ENCODE measurements at places on chromosomes 6 and 20.
A peak's percentile ranks its signal among the peaks of the same experiment; 100 is the strongest.

- DNase-seq: no peak
Observed at GRCh38 chr20:35087791-35088190, 4.8 kb downstream of the TRPC4AP start.

- DNase-seq: no peak
Observed at GRCh38 chr6:54921891-54922290, 75.3 kb downstream of the FAM83B start.

DNA sequence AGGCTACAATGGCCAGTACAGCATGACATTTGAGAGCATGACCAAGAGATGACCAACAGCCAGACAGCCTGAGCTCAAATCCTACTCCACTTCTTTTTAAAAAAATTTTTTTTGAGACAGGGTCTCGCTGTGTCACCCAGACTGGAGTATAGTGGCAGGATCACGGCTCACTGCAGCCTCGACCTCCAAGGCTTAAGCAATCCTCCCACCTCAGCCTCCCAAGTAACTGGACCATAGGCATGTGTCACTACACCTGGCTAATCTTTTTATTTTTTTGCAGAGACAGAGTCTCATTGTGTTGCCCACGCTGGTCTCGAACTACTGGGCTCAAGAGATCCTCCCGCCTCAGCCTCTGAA is 42.9 kb downstream of the NOL4L start:
- DNase-seq: no peak

DNA sequence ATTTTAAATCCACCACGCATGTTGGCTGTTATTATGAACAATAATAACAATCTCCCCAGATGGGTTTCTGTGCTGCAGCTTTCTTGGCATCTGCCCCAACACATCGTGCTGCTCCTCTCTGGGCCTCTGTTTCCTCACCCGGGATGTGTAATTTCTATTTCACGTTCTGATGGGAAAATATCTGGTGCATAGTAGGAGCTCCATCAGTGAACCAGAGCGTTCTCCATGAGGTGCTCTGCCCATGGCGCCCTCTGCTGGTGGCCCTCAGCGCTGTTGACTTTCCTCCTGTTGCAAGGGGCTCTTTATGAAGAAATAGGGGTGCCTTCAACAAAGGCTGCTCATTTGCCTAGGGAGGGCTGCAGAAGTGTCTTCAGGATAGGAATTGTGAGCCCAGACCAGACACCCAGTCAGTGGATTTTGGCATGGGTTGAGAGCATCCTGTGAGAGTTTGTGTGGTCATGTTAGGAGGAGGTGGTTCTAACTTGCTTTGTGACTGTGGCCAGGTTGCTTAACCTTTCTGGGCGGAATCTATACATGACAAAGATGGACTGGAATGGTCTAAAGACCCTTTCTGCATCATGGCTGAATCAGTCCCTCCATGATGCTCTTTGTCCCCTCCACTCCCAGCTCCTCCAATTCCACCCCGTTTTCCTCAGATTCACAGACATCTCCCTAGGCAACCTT is 8.1 kb downstream of the SCRT2 start:
- no peak for DNase-seq

DNA sequence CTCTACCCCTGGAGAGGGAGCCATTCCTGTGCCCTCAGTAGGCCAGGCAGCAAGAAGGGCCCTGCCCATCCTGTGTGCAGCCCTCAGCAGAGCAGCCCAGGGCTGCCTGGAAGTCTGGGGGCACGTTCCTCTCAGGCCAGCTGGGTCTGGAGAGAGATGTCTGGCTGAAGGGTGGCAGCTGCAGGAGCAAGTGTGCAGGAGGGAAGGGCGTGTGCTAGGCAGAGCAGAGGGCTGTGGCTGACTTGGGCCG is 62.7 kb downstream of the NOL4L start:
- DNase-seq: no peak

GRCh38 chr6:47197682-47198640 is 111.7 kb downstream of the TNFRSF21 start:
- DNase-seq: no peak

GRCh38 chr20:36779656-36780025 is 6.1 kb upstream of the DSN1 start:
- DNase-seq: no peak

- DNase-seq: no peak
Observed at GRCh38 chr6:20497216-20498040, 36.8 kb upstream of the CDKAL1 start.

- DNase-seq: no peak
Observed at GRCh38 chr6:30591008-30591407, 19.8 kb downstream of the ABCF1 start.

DNA sequence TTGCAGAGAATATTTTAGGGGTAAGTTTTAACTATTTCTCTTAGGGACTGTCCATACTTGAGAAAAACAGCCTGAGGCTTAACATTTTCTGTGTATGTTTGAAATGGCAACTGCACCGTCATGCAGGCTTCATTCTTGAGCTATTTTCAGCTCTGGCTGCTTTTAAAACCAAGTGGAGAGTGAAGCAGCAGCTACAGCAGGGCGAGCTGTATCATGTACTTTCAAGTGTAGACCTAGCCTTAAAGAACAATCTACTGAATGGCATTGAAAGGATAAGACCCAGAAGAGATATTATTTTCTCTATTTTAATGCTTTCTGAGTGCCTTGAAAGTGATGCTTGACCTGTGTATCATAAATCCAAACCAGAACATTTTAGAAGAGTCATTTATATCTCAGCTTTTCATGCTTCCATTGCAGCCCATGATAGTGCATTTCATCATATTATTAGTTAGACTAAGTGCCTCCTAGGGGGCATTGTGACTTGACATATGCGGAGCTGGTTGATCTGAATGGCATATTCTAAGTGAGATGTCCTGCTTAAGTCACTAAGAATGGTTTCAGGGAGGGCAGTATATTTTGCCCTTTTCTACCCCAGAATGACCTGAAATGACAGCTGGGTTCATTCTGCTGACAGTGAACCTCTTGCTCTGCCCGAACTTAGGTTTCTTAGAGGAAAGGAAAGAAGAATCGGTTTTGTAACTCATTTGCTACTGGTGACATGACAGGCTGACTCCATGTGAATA is 85.3 kb downstream of the NKAIN2 start:
- DNase-seq: no peak

DNA sequence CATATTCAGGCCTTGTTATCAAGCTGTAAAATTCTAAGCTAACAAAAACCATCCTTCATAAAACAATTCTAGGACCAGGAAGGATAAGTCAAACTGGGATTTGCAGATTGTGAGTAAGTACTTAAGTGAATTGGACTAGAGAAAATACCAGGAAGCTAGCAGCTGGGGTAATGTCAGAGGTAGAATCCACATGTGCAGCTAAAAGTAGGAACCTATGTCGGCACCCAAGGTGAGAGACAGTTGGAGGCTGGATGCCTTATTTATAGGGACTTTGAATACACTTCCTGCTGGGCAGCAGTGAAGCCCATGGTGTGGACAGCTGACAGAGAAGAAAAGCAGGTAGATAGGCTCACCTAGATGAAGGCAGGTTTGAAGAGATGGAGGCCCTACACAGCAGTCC is 127.3 kb downstream of the FLRT3 start:
- DNase-seq: no peak

DNA sequence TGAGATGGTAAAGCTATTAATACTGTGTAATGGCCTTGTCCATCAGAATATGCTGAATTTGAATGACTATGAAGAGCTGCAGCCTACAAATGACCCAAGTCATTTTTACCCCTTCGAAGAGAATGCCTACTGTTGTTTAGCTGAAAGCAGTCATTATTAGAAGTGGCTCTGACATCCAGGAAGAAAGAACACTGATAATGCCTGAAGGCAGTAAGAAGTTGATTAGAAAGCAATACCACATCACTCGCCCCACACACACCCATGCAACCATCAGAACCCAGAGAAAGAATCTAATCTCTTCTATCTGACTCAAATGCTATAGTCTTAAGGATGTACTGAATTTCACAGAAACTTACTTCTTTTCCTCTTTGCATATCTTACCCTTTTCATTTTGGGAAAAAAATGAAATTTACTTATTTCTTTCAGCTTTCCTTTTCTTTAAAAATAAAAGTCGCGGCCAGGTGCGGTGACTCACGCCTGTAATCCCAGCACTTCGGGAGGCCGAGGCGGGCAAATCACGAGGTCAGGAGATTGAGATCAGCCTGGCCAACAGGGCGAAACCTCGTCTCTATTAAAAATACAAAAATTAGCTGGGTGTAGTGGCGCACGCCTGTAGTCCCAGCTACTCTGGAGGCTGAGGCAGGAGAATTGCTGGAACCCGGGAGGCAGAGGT is 61.0 kb downstream of the ARHGAP18 start:
- no peak for DNase-seq

DNA sequence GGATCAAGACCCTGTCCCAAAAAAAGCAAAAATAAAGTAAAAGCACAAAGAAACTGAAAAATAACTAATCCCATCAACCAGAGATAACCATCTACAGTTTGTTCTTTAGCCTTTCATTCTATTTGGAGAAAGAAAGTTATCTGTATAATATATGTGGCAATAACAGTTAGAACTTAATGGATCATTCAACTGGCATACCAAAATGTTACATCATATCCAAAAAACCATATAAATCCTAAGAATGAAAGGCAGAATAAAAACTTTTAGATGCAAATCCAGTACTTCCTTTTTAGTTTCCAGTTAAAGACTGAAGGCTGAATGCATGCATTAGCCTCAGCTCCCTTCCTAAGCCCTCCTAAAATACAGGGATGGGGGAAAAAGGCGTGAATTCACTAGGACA is 25.2 kb downstream of the ILRUN start:
- DNase-seq: no peak

GRCh38 chr6:4805553-4806336 is 29.5 kb downstream of the CDYL start:
- peak; percentile 43 for DNase-seq

DNA sequence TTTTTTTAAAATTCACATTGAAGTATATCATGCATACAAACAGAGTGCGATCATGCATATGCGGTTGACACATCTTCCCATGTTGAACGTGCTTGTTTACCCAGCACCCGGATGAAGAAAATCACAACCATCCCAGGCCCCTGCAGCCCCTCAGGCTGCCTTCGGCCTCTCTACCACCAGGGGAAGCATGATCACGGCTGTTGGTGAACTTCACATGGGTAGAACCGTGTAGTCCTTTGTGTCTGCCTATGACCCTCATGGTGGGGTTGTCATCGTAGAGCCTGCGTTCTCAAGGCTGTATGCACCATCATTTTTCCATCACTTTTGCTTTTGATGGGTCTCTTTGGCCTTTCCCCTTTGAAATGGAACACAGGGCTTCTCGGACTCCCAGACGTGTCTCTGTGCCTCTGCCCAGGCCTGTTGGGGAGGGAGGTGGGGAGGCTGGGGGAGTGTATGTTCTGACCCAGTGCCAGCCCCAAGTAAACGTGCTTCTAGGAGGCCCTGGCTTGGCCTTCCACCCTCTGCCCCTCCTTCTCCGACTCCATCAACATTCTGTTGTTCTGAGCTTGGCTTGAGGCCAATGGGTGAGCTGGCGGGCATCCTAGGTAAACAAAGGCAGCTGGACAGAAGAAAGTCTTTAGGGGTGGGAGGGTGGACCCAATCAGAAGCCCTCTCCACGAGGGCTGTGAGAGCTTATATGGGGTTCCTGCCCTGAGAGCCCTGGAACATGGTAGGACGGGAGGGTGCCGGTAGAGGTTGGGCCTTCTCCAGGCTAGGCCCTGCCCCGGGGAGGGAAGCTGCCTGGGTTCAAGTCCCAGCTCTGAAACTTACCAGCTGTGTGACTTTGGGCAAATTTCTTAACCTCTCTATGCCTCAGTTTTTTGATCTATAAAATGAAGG is 39.7 kb downstream of the TGM2 start:
- DNase-seq: peak; percentile 59

GRCh38 chr6:299104-299980 is 7.1 kb downstream of the DUSP22 start:
- DNase-seq: no peak

DNA sequence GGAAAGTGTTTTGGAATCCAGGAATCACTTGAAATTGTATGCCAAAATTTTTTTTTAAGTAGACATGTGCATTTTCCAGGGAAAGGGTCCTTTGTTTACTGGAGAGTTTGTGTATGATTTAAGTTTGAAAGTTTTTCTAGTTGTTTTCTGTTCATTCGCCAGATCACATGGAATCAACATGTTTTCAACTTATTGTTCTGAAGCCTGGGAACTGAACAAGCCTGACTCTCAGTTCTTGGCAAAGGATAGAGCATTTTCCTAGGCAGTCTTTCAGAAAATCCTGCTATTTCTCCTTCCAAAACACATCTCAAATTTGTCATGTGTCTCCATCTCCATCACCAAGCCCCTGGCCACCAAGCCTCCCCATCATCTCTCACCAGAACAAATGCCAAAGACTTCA is 374.8 kb downstream of the MAFB start:
- DNase-seq: no peak

DNA sequence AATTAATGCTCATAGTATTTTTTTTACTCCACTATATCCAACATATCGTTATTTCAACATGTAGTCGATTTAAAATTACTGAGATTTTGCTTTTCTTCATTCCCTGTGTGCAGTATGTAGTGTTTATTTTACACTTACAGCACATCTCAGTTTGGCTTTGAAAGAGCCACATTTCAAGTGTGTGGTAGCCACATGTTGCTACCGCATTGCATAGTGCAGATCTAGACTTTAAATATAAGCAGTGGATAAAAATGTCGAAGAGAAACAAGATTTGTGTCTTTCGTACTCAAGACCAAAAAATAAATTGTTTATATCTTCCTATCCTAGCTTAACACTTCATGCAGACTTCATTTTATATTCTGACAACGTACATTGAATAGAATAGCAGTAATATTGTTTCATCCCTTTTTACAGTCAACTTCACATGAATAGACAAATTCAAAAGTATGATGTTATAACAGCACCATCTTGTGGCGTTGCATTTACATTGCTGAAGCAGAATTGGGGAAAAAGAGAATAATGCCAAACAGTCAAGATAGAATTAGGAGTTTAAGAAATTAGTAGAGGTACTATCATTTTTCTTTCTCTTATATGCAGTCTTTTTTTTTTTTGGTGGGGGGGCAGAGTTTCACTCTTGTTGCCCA is 29.9 kb downstream of the FBXO5 start:
- no peak for DNase-seq

DNA sequence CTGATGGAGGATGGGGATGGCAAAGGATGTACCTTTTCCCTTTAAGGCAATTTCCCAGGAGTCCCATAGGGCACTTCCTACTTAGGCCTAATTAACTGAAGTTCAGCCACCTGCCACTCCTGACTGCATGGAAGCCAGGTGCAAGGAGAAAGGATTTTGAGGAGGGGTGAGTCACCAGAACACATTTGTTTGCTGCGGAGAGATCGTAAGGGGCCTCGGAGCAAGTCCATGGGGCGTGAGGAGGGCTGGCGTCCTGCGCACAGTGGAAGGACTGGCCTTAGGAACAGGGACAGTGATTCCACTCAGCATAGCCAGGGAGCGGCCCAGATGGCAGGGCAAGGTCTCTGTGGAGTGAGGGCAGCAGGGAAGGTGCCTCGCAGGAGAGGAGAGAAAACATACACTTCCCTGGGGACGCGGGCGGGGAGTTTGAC is 11.8 kb upstream of the MAP1LC3A start:
- DNase-seq: no peak
